ENCODE measurements at places on chromosomes 16 and 17.
A peak's percentile ranks its signal among the peaks of the same experiment; 100 is the strongest.

- peak; percentile 77 for DNase-seq
Measured at GRCh38 chr16:31875112-31875803, 1.7 kb downstream of the ZNF267 start.

DNA sequence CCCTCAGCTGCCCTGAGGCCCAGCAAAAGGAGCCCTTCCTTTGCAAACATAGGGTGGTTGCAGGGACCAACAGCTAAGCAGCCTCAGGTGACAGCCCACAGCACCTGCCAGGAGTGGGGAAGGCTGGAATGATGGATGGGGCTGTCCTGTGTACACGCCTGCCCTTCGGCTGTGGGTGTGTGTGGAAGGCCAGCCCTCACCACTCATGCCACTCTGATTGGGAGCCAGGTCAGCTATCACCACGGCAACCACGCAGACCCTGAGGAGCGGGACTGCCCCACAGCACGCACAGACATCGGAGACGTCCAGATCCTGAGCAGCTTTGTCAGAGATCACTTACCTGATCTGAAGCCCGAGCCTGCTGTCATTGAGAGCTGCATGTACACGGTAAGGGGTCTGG is 11.9 kb downstream of the PIPOX start:
- DNase-seq = no peak

DNA sequence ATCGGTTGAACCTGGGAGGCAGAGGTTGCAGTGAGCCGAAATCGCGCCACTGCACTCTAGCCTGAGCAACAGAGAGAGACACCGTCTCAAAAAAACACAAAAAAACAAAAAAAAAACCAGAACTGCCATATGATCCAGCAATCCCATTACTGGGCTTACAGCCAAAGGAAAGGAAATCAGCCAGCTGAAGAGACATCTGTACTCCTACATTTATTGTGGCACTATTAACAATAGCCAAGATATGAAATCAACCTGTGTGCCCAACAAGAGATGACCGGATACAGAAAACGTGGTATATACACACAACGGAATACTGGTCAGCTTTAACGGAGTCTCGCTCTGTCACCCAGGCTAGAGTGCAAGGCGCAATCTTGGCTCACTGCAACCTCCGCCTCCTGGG is 14.6 kb downstream of the FANCA start:
- DNase-seq = no peak

DNA sequence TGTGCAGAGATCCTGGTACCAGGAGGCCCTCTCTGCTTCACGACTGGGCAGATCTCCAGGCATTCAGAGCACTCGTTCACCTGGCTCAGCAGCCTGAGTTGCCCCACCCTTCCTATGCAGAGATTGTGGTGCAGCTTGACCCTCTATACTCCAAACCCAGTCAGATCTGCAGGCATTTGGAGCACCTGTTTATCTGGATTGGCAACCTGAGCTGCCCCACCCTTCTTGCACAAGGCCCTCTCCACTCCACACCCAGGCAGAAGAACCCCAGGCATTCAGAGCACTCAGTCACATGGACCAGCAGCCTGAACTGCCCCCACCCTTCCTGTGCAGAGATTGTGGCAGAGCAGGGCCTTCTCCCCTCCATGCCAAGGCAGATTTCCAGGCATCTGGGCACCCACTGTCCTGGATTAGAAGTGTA is 88.4 kb upstream of the CDH5 start:
- peak; percentile 45 for DNase-seq

DNA sequence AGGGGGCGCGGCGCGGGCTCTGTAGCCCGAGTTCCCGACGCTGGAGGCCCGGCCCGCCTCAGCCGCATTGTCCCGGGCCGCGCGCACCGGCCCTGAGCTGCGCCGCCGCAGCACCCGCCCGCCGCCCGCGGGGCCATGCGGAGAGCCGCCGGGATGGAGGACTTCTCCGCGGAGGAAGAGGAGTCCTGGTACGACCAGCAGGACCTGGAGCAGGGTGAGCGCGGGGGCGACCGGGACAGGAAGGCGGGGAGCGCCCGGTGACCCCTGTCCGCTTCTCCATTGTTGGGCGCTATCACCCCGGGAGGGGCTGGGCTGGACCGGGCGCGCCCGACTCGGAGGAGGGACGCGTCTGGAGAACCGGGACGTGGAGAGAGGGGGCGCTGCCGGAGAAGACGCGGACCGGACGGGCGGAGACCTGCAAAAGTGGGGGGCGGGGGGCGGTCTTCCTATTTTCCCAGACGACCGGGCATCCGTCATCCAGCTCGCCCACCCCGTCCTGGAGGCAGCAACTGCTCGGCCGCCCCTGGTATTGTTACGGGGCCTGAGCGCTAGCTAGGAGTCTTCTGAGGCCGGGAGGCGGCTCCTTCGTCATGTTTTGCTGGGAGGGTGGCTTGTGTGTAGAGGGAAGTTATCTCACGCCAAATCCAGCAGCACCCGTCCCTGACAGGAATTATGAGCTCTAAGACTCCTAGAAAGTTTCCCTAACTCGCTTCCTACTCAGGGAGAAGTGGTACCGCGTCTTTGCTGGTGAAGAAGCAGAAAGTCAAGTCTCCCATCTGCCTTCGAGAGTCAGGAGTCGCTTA is 678 bp downstream of the CDR2L start:
- DNase-seq = peak; percentile 67

- no peak for DNase-seq
Measured at GRCh38 chr16:78147911-78148401, 48.5 kb downstream of the WWOX start.

- no peak for DNase-seq
Measured at GRCh38 chr16:19396555-19397011, 21.1 kb upstream of the TMC5 start.

DNA sequence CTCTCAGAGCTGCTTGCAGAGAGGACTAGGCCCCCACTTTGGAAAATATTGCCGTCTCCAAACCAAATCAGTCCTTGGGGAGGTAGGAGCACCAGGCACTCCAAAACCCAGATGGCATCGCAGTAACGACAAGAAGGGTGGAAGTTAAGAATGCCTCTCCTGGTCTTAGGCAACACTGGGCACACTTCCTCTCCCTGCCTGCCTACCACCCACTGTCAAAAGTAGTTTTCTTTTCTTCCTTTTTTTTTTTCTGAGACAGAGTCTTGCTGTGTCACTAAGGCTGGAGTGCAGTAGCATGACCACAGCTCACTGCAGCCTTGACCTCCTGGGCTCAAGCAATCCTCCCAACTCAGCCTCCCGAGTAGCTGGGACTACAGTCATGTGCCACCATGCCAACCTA is 47.2 kb downstream of the SRL start:
- no peak for DNase-seq

GRCh38 chr17:55816532-55817396 is 65.9 kb downstream of the PCTP start:
- no peak for DNase-seq

DNA sequence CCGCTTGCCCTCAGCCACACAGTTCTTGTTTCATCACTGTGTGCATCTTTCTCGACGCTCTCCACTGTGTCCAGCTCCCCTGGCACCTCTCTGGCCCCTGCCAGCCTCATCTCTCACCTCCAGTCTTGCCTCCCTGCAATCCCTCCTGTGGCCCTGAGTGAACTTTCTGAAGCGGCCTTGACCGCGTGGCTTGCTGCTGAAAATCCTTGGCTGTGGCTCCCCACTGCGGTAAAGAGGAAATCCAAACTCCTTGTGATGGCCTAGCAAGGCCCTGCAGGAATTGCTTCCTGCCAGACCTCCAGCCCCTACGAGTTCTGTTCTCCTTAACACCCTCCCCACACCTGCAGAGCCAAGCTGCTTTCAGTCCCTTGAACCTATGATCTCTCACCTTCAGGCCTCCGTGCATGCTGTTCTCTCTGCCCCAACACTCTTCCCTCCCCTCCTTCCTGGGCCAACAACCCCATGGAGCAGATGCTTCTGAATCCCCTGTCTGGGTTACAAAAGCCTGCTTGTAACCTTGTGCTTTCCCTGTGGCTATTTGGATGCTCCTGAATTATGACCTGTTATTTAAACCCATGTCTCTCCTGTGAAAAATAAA is 33.6 kb upstream of the BRD7 start:
- no peak for DNase-seq

- no peak for DNase-seq
Measured at GRCh38 chr17:19900809-19901208, 33.1 kb upstream of the ULK2 start.

GRCh38 chr16:52050418-52050817 is 496.5 kb downstream of the TOX3 start:
- no peak for DNase-seq

DNA sequence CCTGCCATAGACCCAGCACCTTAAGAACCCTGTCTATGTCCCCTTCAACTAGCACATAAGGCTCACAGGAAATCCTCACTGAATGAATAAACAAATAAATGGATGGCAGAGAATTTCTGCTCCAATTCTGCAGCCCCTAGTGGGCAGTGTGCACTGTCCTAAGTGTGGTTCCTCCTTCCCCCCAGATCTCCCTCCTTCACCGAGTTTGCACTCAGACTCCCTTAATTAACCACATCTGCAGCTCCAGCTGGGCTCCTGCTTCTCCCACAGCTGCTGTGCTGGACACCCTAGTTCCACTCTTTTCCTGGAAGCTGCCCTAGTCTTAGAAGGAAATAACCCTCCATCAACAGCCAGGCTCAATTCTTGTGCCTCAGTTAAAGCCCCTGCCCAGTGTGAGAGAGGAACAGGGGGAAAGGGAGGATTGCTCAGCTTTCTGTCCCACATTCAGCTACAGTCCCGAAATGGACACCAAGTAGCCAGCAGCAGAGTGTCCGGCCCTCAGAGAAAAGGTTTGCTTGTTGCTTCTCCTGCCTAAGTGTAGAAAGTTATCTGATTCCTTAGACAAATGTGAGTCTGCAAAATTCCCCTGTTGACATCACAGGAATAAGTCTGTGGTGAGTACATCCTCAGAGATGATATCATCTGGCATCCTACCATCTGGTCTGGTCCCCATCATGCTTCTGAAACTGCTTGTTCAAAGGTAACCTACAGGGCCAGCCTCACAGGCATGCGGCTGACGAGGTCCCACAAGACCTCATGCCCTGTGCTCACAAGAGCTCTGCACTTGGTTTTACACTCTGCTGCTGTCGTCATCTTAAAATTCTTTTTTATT is 12.3 kb downstream of the LRRC3C start:
- DNase-seq = peak; percentile 72

DNA sequence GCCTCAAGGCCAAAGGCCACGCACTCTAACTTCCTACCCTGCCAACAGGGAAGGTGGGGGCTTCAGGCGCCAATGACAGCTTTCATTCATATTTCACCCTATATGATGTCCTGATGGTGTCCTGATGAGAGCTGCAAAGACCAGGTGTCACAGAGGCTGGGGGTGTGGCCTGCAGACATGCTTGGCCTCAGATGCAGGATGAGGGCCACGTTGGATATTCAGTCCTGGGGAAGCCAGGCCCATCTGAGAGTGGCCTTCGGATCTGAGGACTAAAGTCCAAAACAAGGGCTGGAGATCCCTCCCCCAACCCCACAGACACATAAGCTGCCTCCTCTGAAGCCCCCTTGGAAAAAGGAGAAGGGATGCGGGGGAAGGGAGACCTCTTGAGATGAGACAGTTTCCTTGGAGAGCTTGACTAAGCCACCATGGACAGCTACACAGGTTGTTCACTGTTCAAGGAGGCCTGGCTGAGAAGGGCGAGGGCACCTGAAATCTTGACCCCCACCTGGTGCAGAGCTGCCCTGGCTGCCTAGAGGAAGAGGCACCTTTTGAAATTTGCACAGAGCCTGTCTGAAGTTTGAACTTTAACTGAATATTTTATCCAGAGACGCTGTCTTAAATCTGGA is 24.3 kb upstream of the GSG1L start:
- DNase-seq = no peak

DNA sequence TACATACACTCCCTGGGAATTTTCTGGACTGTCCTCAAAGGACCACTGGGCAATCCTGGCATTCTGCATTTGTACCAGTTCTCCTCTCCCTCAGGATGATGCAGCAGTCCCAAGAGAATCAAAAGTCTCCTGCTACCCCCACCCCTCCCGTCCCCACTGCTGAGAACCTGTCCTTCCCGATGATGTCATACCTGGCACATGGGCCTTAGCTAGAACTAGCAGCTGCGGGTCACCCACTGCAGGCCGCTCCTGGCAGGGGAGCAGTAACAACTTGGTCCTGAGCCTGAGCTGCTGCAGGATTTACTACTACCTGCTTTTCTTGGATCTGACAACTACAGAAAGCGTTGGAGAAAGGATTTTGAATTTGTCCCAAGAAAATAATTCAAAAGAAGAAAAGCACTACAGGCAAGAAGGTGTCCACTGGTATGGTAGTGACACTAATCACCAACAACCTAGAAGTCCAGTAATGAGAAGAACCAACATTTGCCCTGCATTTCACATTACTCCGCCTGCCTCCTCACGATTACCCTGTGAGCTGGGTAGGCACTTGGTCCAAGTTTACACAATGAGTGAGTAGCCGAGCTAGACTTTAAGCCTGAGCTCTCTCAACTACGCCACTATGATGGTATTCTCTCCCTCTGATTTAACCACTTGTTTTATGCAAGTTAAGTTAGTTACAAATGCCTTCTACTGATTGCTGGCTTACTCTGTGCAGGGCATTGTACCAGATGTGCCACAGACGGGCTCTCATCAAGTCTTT is 55.3 kb upstream of the ETV4 start:
- DNase-seq = no peak

- DNase-seq = no peak
Measured at GRCh38 chr16:66205287-66206231, 160.9 kb upstream of the CDH5 start.

- DNase-seq = no peak
Measured at GRCh38 chr16:13453938-13454553, 465.9 kb upstream of the ERCC4 start.

- DNase-seq = no peak
Measured at GRCh38 chr16:52399116-52399515, 147.8 kb downstream of the TOX3 start.

- DNase-seq = no peak
Measured at GRCh38 chr16:9484881-9485280, 393.4 kb downstream of the HAPSTR1 start.

- DNase-seq = no peak
Measured at GRCh38 chr17:6245301-6246177, 175.4 kb downstream of the WSCD1 start.

GRCh38 chr16:19655242-19655777 is 62.7 kb downstream of the KNOP1 start:
- DNase-seq = no peak

- no peak for DNase-seq
Measured at GRCh38 chr16:3720418-3720817, 3.1 kb upstream of the TRAP1 start.

- no peak for DNase-seq
Measured at GRCh38 chr17:41691031-41691777, 2.5 kb downstream of the EIF1 start.

- DNase-seq = no peak
Measured at GRCh38 chr16:73882651-73883050, 414.0 kb upstream of the PSMD7 start.

GRCh38 chr17:47928415-47928814 is 13.0 kb upstream of the PNPO start:
- DNase-seq = no peak

Data from activated effector memory CD4-positive, alpha-beta T cell treated with anti-CD3 and anti-CD28 coated beads, Interleukin-2, amount 50 U/mL, for 16 hours (primary cell).